ENCODE measurements at places on chromosomes 12 and 14.
A peak's percentile ranks its signal among the peaks of the same experiment; 100 is the strongest.

DNA sequence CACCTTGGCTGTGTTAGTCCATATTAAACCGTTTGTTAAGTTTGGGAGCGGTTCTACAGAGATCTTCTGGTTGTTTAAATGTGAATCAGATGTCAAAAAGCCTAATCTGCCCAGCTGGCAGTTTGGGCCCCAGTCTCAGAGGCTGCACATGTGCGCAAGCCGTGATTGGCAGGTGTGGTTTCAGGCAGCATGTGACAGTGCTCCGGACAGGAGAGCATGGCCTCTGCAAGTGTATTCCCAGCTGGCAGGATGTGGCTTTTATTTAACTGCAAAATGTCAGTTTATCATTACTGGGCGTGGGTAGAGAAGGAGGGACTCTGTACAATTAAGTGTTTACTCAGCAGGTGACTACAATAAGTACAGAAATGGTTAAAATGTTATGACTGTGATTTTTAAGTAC lies 77.5 kb downstream of the PELI2 start:
- no peak for DNase-seq

- no peak for DNase-seq
Measured at GRCh38 chr12:57218030-57218853, 1.6 kb downstream of the NXPH4 start.

DNA sequence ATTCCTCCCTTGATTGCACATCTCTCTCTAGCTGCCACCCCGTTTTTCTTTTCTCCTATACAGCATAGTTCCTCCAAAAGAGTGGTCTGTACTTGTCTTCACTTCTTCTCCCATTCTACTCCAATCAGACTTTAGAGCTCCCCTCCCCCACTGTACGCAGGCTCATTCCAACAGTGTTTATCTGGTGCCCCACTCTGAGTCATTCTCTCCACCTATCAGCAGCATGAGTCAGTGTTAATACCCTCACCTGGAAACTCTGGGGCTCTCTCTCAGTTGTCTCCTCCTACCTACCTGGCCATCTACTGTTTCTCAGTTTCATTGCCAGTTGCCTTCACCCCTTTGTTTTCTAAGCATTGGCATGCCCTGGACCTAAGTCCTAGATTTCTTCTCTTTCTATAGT lies 175.1 kb upstream of the ARHGAP5 start:
- DNase-seq = no peak

DNA sequence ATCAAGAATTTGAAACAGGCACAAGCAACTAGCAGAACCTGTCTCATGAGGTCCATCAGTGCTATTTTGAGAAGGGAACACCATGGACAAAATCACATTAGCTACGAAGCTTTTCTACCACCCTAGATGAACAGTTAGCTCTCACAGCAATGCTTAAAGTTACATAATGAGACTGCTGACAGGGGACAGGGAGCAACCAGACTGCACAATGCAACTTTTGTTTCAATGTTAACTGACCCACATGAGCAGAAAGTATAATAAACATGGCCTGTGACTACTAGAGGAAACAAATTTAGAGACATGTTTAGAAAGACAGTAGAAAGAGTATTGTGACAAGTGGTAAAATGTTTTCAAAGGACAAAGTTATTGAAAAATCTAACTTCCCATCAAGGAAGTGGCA lies 282.8 kb downstream of the CEP128 start:
- DNase-seq = no peak

GRCh38 chr12:122665349-122665748 lies 37.8 kb downstream of the HCAR2 start:
- no peak for DNase-seq

- DNase-seq = no peak
Measured at GRCh38 chr12:109772622-109773321, 59.1 kb downstream of the FAM222A start.

DNA sequence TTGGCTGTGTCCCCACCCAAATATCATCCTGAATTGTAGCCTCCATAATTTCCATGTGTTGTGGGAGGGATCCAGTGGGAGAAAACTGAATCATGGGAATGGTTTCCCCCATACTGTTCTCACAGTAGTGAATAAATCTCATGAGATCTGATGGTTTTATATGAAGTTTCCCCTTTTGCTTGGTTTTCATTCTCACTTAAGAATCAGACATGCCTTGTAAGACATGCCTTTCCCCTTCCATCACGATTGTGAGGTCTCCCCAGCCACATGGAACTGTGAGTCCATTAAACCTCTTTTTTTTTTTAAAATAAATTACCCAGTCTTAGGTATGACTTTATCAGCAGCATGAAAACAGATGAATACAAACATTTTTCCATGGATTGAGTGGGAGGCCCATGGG lies 652.9 kb downstream of the ETNK1 start:
- no peak for DNase-seq

DNA sequence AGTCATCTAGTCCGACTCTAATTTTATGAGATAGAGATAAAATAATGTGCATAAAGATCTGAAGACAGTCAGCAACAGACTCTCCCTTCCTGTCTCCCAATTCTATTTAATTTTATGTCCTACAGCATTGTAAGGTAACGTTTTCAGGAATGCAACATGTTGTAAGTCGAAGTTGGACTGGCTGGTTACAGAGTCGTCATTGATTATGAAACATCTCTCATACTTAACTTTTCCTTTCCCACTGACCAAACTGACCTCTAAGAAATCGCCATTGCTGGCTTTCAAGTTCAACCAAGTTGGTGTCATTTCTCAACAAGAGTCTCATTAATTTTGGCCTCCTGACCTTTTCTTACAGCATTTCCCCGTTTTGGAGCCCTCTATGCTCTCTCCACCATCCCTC lies 4.9 kb upstream of the RIC8B start:
- no peak for DNase-seq

GRCh38 chr12:95762123-95762785 lies 28.3 kb downstream of the NTN4 start:
- no peak for DNase-seq

GRCh38 chr12:126761420-126761819 lies 1505.5 kb upstream of the TMEM132C start:
- no peak for DNase-seq

- DNase-seq = peak; percentile 61
Measured at GRCh38 chr14:102523569-102524450, 14.2 kb upstream of the ANKRD9 start.

- DNase-seq = no peak
Measured at GRCh38 chr12:18718462-18718861, 19.4 kb downstream of the PLCZ1 start.

DNA sequence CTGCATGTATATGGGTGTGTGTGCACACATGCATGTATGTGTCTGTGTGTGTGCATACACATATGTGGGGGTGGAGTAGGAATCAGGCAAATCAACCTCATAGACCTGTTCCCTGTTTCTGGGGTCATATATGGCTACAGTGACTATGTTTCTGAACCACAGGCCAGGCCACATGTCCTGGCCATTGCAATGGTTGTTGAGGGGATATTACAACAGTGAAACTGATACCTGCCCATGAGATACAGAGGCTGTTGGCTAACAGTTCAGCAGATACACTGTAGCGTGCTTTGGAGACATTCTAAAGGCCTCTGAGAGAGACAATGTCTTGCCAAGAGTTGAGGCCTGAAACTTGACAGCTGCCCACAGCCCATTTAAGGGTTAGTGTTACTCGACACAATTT lies 47.3 kb upstream of the FOS start:
- DNase-seq = no peak

GRCh38 chr12:50505675-50506530 lies 1.1 kb downstream of the DIP2B start:
- DNase-seq = no peak

GRCh38 chr14:91112194-91112593 lies 1.7 kb upstream of the DGLUCY start:
- DNase-seq = no peak

GRCh38 chr12:91868054-91868453 lies 277.6 kb downstream of the BTG1 start:
- DNase-seq = no peak

- DNase-seq = no peak
Measured at GRCh38 chr14:57295239-57295638, 26.5 kb downstream of the AP5M1 start.

DNA sequence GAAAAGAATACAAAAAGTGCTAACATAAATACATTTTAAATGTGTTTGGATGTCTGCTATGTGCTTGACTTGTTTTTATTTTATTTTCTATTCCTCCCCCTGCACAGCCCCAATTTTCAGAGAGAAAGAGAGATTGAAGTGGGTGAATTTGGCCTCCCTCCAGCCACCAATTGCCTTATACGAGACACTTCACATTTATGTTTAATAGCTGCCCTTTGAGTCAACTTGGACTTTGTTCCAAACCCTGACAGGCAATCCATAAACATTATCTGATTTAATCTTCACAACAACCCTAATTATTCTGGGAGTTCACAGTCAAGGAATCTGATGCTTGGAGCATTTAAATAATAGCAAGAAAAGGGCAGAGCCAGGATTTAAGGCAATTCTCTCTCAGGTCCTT lies 161.7 kb downstream of the SLC15A4 start:
- no peak for DNase-seq

DNA sequence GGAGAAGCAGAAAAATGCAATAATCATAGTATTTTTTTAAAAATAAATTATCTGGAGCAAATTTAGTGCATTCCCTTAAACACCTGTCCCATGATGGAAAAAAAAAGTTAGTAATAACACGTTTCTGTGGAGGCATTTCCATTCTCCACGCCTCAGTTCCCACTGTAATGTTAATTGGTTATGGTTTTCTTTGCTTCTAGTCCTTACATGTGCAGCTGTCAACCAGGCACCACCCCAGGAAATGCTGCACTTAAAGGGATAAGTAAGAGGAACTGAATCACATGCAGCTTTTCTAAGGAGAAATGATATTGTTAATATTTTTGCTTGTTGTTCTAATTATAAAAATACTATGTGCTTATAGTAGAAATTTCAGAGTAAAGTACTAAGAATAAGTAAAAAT lies 240.3 kb downstream of the ZFP36L1 start:
- no peak for DNase-seq

GRCh38 chr12:100164153-100164704 lies 21.6 kb upstream of the BLTP3B start:
- no peak for DNase-seq

DNA sequence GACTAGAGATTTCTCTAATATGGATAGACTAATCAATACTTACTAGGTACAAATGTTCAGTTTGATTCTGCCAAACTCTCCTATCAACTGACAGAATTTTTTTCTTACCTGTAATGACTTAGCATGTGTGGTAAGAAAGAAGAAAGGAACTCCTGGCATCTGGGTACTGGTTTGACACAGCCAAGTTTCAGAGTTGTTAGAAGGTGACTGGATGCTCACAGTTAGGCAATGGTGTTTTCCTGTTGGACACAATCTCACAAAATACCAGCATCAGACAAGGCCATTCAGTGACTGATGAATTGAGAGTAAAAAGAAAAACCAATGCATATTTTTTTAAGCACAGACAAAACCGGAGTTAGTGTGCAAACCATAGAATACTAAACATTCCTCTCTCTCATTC lies 4.2 kb downstream of the MUCL1 start:
- DNase-seq = no peak

DNA sequence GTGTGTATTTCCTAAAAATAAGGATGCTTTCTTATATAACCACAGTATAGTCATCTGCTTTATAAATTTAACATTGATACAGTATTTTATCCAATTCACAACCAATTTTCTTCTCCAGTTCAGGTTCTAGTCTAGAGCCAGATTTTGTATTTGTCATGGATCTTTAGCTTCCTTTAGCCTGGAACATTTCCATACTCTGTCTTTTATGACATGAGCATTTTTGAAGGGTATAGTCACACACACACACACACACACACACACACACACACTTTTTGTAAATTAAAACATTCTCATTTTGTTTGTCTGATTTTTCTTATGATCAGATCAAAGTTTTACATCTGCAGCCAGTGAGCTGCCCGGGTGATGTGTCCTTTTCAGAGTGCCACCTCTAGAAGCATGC lies 25.4 kb downstream of the CGRRF1 start:
- no peak for DNase-seq

GRCh38 chr14:22737052-22737451 lies 29.4 kb upstream of the OXA1L start:
- DNase-seq = no peak

DNA sequence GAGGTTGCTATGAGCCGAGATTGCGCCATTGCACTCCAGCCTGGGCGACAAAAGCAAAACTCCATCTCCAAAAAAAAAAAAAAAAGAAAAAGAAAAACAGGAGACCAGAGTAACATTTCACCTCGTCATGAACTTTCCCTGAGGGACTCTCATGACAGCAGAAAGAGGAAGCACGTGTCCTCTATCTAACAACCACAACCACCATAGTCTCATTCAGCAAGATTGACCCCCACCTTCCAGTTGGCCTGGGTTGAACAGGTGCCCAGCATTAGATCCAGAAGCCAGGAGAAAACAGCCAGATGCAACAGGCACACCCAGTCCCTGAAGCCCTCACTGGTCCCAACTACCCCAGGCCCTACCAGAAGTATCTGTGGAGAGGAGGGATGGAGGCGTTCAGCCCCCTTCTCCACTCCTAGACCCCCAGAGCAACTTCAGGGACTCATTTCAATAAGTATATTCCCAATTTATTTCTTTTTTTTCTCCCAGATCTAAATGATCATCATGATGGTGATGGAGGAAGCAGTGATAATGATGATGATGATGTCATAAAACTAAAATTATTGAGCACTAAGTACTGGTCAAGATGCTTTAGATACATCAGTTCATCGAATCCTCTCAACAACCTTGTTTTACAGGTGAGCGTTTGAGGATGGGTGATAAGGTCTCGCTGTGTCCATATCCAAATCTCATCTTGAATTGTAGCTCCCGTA lies 235.0 kb downstream of the EFCAB11 start:
- no peak for DNase-seq

- DNase-seq = peak; percentile 67
Measured at GRCh38 chr12:630656-631632, 32.3 kb downstream of the NINJ2 start.

GRCh38 chr14:77991128-77991772 lies 178.9 kb upstream of the NRXN3 start:
- DNase-seq = peak; percentile 57

Data from GM23338 (cell line).